ENCODE measurements at places on chromosomes 12 and 14.

DNA sequence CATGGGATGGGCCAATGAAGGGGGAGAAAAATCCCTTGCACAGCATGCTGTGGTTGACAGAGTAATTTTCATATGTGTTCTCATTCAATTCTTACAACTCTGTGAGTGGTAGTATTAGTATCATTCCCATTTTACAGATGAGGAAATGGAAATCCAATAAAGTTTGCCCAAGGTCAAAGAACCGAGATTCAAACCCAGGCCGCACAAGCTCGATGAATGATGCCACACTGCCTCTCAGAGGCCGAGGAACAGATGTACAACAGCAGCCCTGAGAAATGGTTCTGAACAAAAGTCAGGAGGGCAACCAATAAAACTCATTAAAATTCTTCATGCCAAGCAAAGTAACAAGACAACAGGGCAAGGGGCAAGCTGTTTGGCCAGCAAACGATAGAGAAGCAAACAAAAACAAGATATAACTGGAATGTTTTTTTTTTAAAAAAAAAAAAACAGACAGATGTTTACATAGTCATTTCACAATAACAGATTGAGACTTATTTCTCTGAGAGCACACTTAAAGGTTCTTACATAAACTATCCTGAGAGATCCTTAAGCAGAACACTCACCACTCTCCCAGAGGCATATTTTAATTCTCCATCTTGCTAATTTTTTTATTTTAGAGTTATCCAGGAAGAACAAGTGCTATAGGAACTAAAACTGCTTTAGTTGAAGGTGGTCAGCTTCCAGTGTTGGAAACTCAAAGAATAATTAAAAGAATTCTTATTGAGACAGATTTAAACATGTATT lies 85.8 kb downstream of the EXOC5 start:
- peak; percentile 45 for DNase-seq

GRCh38 chr12:65741656-65742017 lies 82.6 kb upstream of the HMGA2 start:
- no peak for DNase-seq

- no peak for DNase-seq
Measured at GRCh38 chr12:132247718-132248452, 81.5 kb downstream of the GALNT9 start.

- no peak for DNase-seq
Measured at GRCh38 chr12:125129591-125130255, 64.5 kb downstream of the AACS start.

GRCh38 chr12:14390870-14391530 lies 25.5 kb downstream of the ATF7IP start:
- no peak for DNase-seq

- no peak for DNase-seq
Measured at GRCh38 chr14:74394549-74394948, 31.5 kb downstream of the SYNDIG1L start.

DNA sequence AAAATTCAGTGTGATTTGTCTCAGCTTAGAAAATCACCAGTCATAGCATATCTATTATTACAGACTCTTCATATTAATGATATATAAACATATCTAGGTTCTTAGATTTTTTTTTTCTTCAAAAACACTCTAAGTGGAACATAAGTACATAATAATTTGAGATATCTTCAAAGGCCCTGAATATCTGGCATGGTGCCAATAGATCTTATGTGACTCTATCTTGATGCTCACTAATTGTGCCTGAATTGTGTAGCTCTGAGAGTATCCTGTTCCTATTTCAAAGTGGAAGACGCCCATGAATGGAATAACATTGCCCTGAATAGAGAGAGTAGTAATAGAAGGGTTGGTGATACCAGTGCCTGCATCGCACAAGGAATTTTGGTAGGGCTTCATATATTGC lies 1312.7 kb upstream of the USP15 start:
- DNase-seq: no peak

- peak; percentile 23 for DNase-seq
Measured at GRCh38 chr12:132597333-132598316, 12.8 kb downstream of the LRCOL1 start.

DNA sequence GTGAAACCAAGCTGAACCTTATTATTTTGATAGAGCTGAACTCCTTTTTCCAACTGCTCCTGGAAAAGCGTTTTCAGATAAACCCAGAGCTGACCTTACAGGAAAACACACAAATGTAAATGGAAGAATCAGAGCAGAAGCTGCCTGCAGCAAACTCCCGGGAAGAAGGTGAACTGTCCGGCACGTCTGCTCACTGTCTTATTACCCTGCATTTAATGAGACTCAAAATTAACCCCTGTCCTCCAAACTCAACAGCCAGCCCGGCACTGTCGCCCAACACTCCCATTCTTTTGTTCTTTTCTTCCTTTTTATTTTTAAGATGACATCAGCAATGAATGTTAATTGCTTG lies 1046.9 kb upstream of the FLRT2 start:
- no peak for DNase-seq

GRCh38 chr12:69204191-69204590 lies 35.2 kb upstream of the CPSF6 start:
- DNase-seq: no peak

- DNase-seq: peak; percentile 68
Measured at GRCh38 chr14:21038441-21039422, 3.4 kb upstream of the RNASE7 start.

- DNase-seq: no peak
Measured at GRCh38 chr14:35133542-35134328, 11.4 kb downstream of the PRORP start.

DNA sequence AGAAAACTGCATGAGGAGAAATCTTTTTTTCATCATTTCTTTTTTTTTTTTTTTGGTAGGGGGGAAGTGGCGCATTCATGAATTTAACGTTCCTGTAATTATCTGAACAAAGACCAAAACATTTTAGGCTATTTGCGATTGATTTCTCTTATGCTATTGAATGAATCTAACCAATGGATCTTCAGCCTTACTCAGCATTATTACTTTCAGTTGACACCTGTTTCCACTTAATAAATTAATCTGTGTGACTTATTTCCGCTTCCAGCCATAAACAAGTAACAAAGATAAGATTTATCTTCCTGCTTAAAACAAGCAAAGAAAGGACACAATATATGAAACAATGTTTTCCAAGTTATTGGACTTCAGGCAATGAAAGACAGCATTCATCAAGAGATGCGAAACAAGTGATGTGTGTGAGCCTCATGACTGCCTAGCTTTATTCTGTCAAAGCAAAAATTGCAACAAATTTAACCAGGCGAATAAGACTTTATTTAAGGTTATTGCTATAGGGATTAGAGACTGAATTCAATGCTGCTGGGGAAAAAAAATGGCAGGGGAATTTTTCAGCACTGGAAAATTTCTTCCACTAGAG lies 1026.9 kb downstream of the LRFN5 start:
- no peak for DNase-seq

DNA sequence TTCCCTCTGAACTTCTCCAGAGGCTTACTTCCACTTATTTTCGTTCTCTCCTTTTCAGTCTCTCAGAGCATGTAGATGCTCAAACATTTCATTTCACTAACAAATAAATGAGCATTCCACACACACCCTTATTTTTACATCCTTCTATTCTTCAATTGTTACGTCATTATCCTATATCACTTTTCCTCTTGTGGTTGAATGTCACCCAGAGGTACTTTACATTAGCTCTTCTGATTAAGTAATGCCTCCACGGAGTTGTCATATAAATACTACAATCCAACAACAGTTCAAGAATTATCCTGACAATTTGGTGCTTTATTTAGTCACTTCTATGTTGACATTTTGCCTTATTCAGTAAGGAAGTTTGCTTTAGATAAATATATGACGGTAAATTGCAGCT lies 18.4 kb downstream of the FAR2 start:
- no peak for DNase-seq

DNA sequence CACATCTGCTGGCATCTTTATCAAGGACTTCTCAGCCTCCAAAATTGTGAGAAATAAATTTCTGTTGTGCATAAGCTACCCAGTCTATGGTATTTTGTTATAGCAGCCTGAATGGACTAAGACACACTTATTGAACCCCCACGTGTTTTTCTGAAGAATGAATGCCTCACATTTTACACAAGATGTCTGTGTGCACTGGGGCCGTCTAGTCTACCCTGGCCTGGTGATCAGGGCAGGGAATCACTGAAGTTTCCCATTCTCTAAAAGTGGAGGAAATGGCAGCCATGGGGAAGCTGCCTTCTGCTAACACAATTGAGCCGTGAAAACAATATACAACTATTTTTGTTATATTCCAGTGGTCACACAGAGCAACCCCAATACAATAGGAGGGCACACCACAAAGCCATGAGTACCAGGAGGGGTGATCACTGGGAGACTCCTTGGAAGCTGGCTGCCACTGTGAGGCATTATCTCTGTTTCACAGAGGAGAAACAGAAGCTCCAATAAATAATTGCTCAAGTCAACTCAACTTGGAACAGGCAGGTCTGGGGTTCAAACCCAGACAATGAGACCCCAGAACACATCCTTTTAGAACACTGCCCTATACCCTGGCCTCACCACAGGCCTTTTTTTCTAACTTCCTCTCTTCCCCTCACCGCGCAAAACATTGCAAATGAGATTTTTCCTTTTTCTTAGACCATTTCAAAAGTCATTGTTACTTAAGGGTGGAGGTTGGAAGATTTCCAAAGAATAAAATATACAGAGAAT lies 18.3 kb upstream of the LTA4H start:
- DNase-seq: no peak

- DNase-seq: no peak
Measured at GRCh38 chr12:55906056-55906455, 21.6 kb downstream of the PYM1 start.

DNA sequence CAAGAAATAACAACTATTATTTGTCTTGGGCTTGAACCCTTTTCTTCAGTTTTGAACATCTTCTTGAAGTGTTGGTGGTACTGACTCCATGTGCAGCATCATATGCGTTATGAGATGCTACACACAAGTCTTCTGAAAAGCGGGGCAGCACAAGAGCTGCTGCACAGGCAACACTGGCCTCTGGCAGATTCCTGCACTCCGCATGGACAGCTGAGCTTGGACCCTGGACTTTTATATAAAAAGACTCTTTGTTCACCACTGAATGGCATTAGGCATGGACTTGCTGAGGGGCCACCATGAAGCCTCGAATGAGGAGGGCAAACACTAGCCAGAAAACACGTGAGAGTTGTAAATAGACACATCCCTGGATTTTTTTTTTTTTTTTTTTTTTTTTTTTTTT lies 210.8 kb upstream of the NPAS3 start:
- no peak for DNase-seq

GRCh38 chr12:1826867-1827705 lies 6.7 kb downstream of the LRTM2 start:
- no peak for DNase-seq

- DNase-seq: no peak
Measured at GRCh38 chr12:2009623-2010022, 5.4 kb upstream of the DCP1B start.

GRCh38 chr12:42104784-42105183 lies 39.9 kb downstream of the GXYLT1 start:
- no peak for DNase-seq

DNA sequence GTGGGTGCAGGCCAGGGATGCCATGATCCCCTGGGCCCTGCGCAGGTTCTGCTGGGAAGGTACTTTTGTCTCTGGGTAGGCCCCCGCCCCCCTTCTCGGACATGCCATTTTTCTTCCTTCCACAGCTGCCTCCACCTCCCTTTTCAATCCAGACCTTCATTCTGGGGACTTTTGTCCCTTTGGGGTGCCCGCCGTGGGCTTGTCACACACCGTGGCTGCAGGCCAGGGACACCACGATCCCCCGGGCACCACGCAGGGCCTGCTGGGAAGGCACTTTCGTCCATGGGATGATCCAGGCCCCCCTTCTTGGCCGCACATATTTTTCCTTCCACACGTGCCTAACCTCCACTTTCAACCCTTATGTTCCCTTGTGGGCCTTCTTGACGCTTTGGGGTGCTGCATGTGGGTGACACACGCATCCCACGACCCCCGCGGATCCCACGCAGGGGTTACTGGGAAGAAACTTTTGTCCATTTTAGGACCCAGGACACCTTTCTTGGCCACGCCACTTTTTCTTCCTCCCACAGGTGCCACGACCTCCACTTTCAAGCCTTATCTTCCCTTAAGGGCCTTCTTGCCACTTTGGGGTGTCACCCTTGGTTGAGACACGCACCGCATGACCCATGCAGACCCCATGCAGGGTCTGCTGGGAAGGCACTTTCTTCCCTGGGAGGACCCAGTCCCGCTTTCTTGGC lies 272.5 kb downstream of the ALG10 start:
- DNase-seq: peak; percentile 6

GRCh38 chr12:50242751-50243191 lies 40.5 kb downstream of the LIMA1 start:
- DNase-seq: no peak

GRCh38 chr14:64234877-64235651 lies 59.1 kb downstream of the ESR2 start:
- DNase-seq: no peak

GRCh38 chr12:131445184-131445774 lies 265.6 kb upstream of the SFSWAP start:
- DNase-seq: no peak

GRCh38 chr12:76341436-76342030 lies 6.7 kb downstream of the BBS10 start:
- no peak for DNase-seq

DNA sequence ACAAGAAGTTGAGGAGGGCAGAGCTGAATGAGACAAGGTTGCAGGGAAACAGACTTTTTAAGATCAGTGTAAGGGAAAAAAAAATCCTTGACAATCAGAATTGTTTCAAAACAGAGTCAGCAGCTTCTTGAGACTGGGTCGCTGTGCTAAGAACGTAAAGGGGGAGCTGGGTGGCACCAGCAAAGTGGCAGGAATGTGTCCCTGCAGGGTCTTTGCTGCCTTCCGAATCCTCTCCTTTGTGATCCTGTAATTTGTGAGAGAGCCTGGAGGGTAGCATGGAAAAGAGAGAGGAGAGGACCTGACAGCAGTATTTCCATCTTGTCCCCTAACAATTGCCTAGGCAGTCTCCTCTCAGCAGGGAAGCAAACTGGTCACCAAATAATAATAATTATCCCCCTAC lies 472.8 kb downstream of the RGS6 start:
- DNase-seq: no peak

DNA sequence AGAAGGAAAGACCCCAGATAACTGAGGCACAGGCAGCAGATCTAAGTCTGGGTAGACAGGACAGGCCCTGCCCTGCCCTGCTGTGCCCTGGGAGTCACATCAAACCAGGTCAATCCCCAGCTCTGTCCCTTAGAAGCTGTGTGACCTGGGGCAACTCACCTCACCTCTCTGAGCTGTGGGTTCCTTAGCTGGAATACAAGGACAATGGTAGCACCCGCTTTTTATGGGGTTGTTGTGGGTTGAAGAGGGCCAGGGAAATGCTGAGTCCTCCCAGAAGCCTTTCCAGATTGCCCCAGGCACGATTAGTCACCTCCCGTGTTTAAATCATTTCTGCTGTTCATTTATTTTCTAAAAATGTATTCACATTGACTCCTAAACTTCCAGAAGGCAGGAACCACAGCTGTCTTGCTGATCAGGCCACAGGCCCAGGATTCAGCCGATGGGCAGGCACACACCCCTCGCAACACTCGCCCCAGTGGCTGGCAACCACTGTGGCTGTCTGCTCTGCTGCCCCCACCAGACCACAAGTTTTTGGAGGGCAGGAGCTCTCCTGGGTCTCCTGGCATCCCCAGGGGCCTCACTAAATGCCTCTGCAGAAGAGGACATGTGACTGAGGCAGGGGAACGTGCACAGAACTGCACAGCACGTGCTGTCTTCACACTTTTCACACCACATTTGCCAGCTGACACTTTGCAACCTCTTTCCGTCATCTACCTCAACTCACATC lies 3.0 kb downstream of the SELPLG start:
- DNase-seq: no peak

Measured in WTC11 (cell line).